Amniotic epithelial cell (primary cell): ENCODE measurements at places on chromosomes 12 and 14.

GRCh38 chr14:36619131-36619530, 36.7 kb upstream of the NKX2-8 start:
- DNase-seq = no peak

GRCh38 chr12:25682421-25682820, 129.3 kb upstream of the LMNTD1 start:
- no peak for DNase-seq

- DNase-seq = no peak
Measured at GRCh38 chr12:11969437-11970154, 101.1 kb upstream of the BCL2L14 start.

DNA sequence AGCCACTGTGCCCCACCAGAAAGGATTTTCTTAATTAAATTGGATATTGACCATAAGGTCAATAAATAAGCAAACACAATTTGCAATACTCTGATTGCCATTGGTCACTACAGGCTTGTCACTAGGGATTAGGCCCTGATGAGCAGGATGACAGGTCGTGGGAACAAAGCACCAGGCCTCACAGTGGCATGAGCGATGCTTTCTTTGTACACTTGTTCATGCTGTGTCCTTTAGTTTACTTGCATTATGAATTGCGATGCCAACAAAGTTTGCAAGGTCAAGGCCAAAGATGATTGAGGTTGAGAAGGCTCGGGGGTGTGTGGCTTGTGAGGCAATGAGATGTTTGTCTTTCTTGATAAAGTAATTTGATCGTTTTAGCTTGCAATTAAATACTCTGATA, 136.0 kb downstream of the TTC8 start:
- DNase-seq = no peak

- no peak for DNase-seq
Measured at GRCh38 chr12:56037161-56037560, 4.6 kb upstream of the RPS26 start.

DNA sequence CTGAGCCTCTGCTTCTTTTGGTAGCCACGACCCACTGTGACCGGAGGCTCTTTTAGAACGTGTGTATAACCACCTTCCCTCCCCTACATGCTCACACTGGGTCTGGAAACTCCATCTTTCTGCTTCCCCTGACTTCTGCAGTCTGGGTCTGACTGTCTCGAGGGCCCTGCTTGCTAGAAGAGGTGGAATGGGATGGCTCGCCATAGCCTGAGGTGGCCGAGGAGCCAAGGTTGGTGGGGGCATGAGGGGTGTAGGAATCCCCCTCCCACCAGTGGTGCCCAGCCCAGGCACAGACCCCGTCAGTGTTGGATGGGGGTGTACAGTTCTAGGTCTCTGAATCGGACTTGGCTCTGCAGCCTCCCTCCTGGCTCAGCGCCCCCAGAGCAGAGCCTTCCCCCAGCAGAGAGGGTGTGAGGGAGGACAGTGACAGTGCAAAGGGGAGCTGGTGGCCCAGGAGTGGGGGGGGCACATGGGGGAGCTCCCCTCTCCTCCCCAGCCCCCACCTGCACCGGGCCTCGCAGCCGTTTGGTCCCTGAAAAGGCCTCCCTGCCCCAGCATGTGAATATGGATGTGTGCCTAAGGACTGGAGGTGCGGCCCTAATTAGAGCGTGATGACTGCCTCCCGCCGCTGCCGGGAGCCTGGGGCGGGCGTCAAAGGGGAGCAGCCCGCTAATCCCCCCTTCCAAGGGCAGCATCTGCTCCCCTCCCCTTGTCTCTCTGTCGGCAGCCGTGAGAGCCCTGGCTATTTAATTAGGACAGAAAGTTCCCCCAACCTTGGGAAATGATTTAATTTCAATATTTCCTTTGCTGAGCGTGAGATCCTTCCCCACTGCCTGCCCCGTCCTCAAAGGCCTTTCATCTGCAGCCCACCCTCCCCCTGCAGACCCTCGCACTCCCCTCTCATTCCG, 196.2 kb upstream of the C14orf180 start:
- DNase-seq = no peak

DNA sequence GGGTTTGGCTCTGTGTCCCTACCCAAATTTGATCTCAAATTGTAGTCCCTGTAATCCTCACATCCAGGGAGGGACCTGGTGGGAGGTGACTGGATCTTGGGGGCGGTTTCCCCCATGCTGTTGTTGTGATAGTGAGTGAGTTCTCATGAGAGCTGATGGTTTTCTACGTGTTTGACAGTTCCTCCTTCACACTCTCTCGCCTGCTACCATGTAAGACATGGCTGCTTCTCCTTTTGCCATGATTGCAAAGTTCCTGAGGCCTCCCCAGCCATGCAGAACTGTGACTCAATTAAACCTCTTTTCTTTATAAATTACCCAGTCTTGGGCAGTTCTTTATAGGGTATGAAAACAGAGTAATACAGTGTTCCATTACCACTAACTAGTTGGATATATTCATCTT, 10.3 kb upstream of the LRRC23 start:
- DNase-seq = no peak

- DNase-seq = no peak
Measured at GRCh38 chr14:66652525-66653106, 144.7 kb downstream of the GPHN start.

DNA sequence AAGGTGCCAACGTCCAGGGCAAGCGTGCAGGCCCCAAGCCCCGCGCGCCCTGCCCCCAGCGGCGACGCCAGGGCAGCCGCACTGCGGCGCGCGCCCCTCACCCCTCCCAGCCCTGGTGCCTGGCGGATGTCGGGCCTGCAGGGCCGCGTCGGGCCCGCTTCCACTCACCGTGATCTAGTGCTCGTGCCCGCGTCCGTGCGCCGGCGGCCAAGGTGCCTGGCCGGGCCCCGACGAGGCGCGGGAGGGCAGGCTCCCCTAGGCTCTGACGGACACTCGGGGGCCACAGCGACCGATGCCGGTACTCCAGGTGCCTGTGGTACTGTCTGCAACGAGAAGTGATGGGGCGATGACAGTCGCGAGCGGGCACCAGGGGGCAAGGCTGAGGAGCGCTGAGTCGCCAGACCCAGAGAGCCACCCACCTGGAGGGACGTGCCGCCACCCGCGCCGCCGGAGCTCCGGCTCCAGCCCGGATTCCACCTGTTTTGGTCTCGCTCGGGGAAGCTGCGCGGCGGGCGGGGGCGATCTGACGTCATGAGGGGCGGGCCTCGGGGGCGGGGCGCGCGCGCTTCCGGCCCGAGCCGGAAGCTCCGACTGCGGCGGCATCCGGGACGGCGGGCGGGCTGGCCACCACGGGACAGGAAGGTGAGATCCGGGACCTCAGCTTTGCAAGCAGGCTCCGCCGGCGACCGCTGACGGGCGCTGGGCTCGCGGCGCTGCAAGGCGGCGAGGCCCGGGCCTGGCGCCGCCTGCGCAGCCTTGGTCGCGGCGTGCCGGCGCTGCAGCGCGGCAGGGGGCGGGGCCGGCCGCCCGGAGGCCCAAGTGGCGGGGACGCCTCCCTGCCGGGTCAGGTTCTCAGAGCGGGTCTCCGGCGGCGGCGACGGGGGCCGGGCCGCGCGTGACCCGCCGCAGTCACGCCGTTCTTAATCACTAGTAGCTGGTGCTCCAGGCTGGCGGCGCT, at the start of the genes LYSET and MOAP1:
TSS of gene LYSET (plus strand) at position 927 of the 958 bp plus-strand sequence. CDS start 89 bp downstream, outside the sequence.
TSS of gene MOAP1 (minus strand) at position 507 of the 958 bp plus-strand sequence. CDS start 655 bp downstream, outside the sequence.
- peak; percentile 67 for DNase-seq

DNA sequence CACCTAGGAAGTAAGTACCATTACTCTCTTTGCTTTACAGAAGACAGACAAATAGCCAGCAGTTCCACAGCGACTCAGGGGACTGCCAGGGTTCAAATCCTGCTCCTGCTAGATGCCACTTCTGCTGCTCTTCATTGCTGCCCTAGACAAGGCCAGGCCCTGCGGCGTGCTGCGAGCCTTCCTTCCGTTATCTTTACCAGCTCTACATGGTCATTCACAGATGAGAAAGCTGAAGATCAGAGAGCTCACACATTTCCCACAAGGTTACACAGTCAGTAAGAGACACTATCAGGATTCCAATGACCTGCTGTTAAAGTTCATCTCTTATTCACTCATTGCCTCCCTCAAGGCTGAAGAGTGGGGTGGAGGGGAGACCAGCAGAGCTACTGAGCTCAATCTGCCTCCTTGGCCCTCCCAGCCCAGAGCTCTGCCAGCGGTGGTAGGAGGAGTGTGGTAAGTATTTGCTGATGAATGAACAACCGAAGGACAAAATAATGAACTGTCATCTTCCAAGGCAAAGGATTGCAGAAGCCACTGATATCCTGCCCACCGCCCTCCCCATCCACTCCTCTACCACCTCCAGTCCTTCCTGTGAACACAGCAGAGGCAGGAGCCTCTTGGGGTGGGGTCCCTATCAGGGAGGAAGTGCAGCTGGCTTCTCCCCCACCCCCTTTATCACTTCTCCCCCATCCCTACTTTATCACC, 14.6 kb upstream of the HDAC7 start:
- peak; percentile 63 for DNase-seq

GRCh38 chr12:102948941-102949352, 8.5 kb upstream of the ASCL1 start:
- DNase-seq = peak; percentile 22

DNA sequence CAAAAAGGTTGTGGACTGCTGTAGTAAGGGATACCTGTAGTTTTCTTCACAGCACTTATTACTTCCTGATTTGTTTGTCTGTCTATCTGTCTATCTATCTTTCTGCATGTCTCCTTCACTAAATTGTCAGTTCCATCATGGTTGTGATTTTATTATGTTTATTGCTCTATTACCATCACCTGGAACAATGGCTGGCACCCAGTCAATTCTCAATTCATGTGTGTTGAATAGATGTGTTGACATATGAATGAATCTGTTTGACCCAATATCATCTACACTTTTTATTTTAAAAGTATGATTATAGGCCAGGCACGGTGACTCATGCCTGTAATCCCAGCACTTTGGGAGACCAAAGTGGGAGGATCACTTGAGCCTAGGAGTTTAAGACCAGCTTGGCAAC, 224.4 kb downstream of the NUBPL start:
- no peak for DNase-seq

DNA sequence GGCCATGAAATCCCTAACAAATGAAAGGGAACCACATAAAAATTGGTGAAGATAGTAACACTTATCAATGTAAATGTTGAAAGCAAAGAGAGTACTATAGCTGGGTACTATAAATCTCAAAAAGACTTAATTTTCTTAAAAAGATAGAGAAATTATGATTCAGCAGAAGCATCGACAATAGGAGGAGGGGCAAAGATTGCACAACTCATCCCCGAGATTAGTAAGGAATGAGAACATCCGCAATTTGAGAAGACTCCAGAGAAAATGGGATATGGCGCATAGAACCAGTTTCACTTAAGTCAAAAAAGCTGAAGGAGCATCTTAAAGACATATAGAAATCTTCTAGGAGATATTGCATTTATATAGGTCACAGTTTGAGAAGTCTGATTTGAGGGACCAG, 220.2 kb upstream of the SLC16A7 start:
- peak; percentile 32 for DNase-seq

DNA sequence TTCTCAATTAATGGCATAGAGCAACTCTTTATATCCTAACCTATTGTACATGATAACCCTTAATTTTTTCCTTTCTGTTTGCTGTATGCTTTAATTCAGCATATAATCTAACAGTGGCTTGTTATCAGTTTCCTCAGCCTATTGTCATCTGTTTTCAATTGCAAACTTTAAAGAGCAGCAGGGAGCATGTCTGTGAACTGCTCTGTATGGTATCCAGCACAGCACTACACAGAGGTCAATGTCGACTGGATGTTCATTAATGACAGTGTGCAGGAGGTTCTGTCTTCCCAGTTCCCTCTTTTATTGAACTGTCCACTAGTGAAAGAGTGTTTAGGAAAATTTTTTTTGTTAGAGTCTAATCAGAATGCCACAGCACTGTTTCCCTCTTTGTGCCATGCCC, 609.1 kb downstream of the SOX5 start:
- DNase-seq = no peak

GRCh38 chr12:113749433-113749815, 216.7 kb downstream of the RBM19 start:
- DNase-seq = no peak

DNA sequence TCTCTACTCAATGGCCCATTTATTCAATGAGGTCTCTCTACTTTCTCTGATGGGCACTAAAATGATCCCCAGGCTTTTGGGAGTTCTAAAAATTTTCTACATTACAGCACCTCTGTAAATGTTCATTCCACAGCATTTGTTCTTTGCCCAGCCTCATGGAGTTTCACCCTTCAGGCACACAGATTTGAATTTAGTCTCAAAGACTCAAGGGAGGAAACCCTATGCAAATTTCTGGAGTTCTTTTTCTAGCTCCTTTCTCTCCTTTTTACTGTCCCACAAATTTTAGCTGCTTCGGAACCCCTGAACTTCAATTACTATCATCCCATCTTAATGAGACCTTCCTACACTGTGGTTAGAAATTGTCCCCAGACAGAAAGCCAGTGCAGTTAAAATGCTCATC, 17.5 kb upstream of the RAB21 start:
- DNase-seq = no peak

- no peak for DNase-seq
Measured at GRCh38 chr12:57737467-57738460, 778 bp downstream of the AGAP2 start.

DNA sequence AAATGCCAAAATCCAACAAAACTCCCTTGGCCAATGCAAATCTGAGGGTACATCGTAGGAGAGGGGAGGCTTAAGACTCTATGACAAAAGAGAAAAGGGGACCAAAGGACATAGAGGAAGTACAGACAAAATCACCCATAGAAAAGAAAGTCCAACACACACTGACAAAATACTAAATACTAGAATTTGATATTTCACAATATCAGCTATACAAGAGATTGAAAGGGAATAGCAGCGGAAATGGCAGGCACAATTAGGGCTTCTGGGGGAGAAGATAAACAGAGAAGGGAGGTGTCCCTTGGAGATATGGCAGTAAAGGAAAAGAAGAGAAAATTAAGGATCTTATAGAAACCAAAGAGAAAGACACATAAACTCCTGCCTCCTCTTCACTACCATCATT, 29.0 kb downstream of the ATP2B1 start:
- no peak for DNase-seq

DNA sequence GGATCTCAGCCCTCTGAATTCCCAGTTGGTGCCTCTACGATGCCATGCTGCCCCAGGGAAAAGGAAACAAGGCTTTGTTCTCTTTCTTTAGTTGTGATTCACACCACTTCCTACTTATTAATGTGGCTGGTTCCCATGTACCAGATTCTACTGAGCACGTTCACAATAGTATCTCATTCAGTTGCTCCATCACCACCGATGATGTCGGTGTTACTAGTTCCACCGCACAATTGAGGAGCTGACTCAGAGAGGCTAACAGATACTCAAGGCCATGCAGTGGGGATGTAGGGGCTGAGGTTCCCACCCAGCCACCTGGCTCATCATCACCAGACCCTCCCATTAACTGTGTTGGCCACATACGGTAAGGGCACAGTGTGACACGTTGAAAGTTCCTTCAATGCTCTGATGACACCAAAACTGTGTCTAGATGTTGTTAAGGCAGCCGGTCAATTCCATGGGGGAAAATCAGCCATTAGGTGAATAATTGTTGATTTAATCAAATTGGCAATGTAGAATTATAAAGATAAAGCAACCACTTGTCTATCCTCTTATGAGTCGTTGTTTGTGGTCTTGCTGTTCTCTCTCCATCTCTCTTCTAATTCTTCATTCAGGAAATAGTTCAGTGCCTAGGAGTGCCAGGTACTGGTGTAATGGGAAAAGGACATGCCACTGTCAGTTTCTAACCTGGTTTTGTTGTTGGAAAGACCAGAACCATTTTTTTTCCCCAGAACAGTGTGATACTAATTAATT, 244.2 kb upstream of the CRY1 start:
- peak; percentile 73 for DNase-seq
